ENCODE measurements at places on chromosomes 2 and 18. TPM values are rescaled to one million over a fixed set of nuclear protein-coding genes. Genes with fewer than 3 reads are reported as not detected.
A peak's percentile ranks its signal among the peaks of the same experiment; 100 is the strongest.

Gene GKN1
- total RNA-seq = not detected

Gene AGXT
- not detected for total RNA-seq

- no peak for DNase-seq
Measured at GRCh38 chr2:30155202-30155601, 8.4 kb downstream of the YPEL5 start.

GRCh38 chr2:42113452-42113851 lies 55.7 kb upstream of the EML4 start:
- no peak for DNase-seq

DNA sequence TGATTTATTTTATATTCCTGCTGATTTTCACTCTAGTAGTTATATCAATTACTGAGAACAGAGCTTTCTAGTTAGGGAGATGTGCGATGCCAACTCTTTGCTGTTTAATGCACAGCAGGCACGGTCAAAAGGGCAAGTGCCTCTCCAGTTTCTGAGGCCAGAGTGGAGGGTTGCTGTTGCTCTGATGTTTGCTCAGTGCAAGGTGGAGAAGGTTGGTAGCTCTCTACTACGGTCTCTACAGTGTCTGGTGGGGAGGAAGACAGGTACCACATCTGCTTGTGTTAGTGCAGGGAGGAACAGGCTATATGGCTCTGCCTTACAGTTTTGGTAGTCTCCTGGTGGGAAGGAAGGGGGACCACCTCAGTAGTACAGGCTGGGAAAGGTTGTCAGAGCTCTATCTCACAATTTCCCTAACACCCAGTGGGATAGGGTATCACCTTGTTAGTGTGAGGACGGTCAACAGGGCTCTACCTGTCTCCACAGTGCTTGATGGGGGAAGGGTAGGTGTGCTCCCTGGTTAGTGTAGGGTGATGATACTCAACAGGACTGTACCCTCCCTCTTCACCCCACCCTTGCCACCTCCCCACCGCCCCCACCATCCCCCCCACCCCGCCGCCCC lies 85.9 kb downstream of the FANCL start:
- DNase-seq = no peak

DNA sequence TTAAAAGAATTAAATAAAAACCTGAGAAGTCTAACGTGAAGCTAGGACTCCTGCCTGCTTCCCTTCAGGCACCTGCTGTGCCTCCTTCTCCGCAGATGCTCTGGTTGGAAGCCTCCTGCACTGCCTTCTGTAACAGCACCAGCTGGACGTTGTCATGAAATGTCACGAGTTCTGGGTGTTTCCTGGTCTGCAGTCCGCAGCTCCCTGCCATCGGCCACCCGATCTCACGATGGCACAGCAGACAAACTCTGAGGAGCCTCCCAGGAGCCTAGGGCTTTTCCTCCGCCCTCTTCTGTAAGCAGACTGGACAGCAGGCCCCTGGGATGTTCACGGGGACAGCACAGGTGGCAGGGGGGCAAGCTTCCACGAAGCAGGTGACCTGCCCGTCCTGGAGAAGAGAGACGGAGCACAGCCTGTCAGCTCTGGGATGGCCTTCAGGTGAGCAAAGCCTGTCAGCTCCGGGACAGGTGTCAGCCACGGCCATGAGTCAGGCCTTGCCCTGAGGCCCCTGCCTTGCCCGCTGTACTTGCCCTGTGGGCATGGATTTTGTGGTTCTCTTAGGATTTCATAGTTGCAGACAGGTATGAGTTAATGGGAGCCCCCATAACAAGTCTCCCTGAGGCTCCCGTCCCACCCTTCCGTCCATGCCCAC lies 110.3 kb downstream of the PXDN start:
- DNase-seq = peak; percentile 40

DNA sequence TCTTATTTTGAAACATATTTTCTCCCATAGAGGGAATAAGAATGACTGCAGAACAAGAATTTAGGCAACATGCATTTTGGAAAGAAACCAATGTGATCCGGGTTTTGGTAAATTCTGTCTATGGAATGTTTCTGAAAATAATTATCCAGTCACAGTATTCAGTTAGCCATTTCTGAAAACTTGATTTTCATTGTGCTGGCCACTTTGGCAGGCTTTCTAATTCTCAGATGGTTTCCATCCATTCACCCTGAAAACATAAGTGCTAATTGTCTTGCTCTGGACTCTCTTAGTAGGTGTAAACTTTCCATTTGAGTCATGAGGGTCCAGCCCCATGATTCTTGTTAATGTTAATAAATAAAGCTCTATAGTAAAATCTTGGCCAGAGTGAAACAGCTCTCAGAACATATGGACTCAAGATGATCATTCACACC lies 176.5 kb downstream of the RBM43 start:
- no peak for DNase-seq

Measured in posterior vena cava (tissue), 2 donors.